ENCODE measurements at places on chromosomes 3 and 15. TPM values are rescaled to one million over a fixed set of nuclear protein-coding genes. Genes with fewer than 3 reads are reported as not detected.

DNA sequence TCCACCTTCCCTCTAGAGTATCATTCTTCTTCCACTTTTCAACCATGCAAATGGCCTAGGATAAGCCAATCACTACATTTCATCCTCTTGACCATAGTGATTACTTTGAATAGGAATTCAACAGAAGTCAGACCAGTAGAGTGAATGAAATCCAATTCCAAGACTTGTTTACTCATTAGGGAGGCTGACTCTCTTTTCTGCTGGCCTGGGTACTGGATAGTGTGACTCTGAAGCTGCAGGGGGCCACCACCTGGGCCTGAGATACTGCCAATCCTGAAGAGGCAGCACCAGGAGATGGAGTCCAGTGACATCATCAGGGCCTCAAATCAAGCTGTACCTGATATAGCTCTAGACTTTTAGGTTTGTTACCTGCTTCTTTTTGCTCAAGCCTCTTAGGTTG, 7.0 kb upstream of the FSTL1 start:
- no peak for DNase-seq

DNA sequence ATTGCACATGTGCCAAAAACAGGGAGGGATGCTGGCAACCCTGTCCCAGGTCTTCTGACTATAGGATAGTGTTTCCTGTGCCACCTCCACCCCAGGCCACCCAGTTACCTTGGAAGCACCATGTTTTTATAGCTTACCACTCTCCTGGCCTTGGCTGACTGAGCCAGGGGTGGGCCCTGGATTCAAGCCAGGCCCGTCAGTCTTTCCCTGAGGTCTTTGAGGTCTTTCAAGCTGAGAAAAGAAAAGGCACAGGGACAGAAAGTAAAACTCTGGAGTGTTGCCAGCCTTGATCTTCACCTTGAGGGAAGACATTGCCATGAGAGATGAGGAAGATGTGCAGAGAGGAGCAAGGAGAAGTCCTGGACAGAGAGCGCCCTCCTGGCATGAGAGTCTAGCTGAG, 46.3 kb downstream of the SYNM start:
- DNase-seq, result no peak

The TGM4 gene
- total RNA-seq, result not detected

GRCh38 chr3:135622656-135623055, 342.9 kb upstream of the PPP2R3A start:
- DNase-seq, result no peak

DNA sequence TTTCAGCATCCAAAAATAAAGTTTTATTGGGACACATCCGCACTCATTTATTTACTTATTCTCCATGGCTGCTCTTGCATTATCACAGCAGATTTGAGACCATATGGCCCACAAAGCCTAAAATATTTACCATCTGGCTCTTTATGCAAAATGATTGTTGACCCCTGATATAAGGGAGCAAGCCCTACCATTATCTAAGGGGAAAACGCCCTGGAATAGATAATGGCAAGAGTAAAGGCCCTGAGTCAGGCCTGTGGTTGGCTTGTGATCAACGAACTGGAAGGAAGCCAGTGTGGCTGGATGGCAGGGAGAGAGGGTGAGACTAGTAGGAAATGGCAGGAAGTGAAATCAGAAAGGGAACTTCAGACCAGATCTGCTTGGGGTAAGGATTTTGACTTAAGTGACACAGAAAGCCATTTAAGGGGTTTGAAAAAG, 24.6 kb upstream of the DMXL2 start:
- no peak for DNase-seq

DNA sequence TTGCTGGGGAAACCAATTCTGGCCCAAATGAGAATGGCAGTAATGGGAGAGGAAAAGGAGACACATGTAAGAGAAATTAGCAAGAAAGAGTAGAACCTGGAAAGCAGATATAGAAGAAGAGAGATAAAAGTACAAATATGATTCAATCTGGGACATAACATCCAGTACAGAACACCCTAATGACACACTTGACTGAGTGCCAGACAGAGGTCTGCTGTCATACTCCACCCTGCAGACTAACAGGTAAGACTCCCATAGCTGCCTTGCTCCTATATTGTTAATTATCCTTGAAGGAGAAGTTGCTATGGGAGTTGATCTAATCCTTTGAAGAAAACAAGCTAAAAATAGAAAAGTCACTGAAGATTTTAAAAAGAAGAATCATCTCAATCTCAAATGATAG, 21.1 kb downstream of the CCPG1 start:
- no peak for DNase-seq

The RLBP1 gene
- not detected for total RNA-seq

The TMEM207 gene
- total RNA-seq, result not detected

The ZNF717 gene
- total RNA-seq, result 13.2 TPM

- DNase-seq, result no peak
Observed at GRCh38 chr15:65996901-65997300, 127.6 kb downstream of the RAB11A start.

The SLC12A1 gene
- total RNA-seq, result 0.05 TPM

The CNTN4 gene
- 29.7 TPM for total RNA-seq

DNA sequence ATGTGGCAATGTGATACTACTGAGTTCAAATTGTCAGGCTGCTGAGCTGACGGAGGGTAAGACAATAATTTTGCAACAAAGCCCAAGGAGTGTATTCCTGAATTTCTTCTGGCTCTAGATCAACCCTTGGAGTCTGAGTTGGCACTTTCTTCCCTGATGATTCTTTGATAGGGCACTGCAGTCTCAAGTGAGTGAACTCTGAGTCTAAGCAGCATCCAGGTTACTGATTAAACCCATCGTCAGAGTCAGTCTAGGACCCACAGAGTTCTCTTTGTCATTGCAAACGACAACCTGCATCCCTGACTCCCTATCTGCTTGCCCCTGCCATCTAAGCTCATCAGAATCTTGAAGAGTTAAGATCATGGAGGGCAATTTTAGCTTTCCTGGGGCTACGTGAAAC, 58.6 kb downstream of the MME start:
- DNase-seq, result no peak

DNA sequence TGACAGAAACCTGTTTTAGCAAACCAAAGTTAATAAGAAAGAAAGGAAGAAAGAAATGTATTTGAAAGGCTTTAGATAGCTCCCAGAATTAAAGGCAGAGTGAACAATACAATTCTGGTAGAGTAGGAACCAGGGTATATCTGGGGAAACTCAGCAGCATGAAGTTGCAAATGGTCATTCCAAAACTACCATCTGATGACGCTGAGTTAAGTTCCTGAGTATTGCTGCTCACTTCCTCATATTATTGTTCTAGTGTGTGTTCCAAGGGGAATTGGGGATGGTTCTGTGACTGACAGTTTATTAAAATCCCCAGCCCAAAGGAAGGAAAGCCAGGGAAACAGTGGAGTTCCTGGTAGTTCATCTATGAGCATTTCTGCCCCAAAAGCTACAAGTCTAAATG, 88.3 kb upstream of the FRMD4B start:
- no peak for DNase-seq

The CAMK2N2 gene
- total RNA-seq, result 1.9 TPM

DNA sequence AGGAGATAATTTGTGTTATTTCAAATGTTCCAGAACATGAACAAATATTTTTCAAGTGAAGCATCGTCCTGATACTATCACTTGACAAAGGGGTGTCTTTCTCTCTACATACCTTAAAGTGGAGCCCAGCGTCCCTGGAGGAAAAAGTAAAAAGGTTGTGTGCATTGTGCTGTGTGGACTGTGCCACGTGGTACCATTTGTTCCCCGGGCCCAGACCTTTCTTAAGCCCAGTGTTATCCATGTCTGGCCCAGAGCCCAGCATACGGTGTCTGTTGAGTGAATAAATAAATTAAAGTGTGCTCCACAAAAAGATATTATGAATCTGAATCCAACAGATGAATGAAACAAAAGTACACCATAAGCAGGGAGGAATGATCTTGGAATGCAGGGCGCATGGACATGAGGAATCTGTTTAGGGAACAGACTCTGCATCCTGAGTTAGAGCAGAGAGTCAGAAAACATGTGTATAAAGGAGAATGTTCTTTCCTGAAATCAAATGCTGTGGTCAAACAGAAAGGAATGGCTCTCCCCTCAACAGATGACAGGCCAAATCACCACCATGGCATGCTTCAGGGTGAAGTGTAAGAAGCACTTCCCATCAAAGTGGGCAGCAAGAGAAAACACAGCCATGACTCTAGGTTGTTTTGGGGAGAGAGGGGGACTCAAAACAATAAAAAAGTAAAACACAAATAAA, 8.1 kb upstream of the PRSS50 start:
- DNase-seq, result no peak

- no peak for DNase-seq
Observed at GRCh38 chr15:92897620-92898019, 2.5 kb upstream of the CHD2 start.

GRCh38 chr3:55330355-55330754, 156.8 kb downstream of the WNT5A start:
- DNase-seq, result no peak

- no peak for DNase-seq
Observed at GRCh38 chr3:133014325-133014724, 23.9 kb upstream of the TMEM108 start.

The MYLK gene
- total RNA-seq, result 16.8 TPM

The HESX1 gene
- total RNA-seq, result 0.40 TPM

- no peak for DNase-seq
Observed at GRCh38 chr3:123281929-123282328, 80.2 kb downstream of the SEC22A start.

DNA sequence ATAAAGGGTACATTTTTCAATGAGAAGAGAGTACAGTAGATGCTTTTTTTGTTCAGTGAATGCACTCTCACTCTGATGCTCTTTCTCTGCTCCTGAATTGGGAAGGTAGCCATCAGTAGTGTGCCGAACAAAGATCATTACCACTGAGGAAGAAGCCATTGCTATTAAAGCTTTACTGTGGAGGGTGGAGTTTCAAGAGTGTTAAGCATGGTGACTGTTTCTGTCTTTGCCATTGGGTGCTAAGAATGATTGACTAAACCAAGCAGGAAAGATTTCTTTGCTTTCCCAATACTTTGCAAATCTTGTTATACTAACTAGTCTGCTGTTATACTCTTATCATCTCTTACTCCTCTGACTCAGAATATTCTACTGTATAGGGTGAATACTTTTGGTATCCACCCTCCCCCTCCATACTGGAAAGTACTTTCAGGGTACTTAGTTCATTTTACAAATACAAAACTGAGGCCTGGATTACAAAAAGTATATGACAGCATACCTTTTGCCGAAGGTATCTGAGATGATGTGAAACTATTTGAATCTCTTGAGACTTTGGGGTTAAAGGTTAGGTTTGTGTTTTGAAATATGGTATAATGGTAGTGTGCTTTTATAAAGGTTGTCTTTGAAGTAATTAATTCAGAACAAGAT, 1.7 kb downstream of the RAB11A start:
- DNase-seq, result no peak

DNA sequence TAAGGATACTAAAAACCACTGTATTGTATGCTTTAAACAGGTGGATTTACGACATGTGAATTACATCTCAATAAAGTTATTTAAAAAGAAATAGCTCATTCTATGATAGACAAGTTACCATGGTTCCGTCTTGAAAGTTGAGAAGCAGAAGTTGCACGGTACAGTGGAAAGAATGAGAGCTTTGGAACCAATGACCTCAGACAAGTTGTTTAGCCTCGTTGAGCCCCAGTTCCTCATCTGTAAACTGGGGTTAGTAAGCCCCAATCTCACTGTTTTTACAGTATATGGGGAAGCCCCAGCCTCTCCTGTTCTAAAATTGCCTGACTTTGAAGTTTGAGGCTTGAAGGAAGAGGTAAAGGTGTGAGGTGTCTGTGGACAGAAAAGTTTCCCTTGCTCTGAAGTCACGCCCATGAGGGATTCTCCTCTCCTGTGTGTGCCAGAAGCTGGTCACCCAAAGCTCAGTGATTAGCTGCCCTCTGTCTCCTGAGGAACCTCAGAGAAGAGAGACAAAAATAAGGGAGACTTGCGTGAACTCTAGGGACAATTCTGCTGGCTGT, 10.0 kb downstream of the CRYGS start:
- DNase-seq, result no peak

DNA sequence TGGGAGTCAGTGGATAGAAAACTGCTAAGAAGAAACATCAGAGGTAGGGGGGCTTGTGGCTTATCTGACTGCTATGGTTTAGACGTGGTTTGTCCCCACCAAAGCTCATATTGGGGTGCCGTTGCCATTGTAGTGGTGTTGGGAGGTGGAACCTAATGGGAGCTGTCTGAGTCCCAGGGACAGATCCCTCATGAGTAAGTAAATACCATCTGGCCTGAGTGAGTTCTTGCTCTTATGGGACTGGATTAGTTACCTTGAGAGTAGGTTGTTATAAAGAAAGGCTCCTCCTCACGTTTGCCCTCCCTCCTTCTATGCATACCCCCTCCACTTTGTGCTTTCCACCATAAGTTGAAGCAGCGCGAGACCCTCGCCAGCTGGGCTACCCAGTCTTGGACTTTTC, 53.4 kb upstream of the VILL start:
- no peak for DNase-seq

The TERC gene
- total RNA-seq, result 2.3 TPM

DNA sequence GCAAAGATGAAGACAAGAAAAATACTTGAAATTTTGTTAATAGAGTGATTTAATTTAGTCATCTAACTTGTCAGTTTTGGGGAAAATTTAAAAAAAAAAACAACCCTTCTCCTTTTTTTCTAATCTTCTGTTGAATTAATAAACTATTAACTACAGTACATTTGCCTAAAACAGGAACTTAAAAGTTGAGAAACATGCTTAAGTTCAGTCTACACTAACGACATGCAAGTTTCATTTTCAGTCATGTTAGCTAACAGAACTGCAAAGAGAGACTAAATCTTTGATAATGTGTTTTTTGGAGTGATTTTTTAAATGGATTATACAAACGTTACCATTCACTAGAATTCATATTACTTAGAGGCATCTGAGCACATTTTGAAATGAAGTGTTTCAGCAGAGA, 71.9 kb upstream of the MBNL1 start:
- no peak for DNase-seq

- DNase-seq, result no peak
Observed at GRCh38 chr3:129121016-129121791, 400 bp downstream of the RAB43 start.

DNA sequence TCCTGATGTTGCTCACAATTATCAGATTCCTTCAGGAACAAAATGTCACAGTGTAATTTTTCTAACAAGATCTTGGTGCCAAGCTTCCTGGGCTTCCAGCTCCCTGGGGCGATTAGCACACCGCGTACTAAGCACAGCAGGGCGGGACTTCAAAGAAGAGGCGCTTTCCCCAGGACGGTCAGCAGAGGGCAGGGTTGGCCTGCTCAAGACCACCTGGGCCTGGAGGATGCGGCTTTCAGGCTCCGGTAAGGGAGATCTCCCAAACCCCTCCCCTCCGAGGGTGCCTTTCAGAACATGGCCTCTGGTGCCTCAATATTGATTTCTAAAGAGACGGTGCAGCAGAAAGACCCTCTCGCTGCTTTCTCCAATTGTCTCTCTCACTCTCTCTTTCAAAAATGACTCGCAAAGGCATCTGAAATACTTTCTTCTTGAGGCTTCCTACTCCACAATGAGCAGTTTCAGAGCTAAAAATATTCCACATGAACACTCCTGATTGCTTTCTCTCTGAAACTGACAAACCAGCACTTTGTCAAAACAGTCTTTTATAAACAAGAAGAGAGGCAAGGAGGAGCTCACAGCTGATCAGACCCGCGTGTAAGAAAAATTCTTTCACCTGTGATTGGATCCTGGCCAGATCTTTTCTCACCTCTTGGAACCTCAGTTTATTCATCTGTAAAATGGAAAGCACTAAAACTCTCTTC, 154.0 kb downstream of the ADAMTS9 start:
- DNase-seq, result peak; percentile 89

- DNase-seq, result peak; percentile 72
Observed at GRCh38 chr3:42979044-42979972, at the start of gene GASK1A. Gene GASK1A, plus strand, starts transcription at chr3:42979311. Its CDS starts 332 bp downstream, at chr3:42979643.

All from type B pancreatic cell (in vitro differentiated cells).